ENCODE measurements at places on chromosomes 2 and 18.

DNA sequence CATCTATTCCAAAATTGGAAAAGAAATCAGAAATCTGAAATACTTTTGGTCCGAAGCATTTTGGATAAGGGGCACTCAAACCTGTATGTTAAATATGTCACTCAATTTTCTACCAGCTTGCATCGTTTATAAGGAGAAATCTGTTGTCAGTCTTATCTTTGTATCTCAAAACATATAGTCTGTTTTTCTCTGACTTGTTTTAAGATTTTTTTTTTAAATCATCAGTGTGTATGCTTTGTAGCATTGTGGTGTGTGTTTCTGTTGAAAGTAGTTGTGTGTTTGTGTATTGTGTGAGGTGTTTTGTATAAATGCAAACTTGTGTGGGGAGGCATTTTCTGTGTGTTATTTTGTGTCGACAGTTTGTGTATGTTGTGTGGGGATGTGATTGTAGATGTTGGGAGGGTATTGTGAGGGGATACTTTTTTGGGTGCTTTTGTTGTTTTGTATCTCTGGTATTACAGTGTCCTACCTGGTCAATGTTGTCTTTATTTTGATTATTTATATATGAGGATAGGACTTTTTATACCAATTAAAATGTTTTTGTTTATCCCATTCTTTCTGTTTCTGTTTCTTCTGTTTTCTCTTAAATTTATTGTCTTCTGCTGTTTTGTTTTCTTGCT lies 30.9 kb downstream of the SMCHD1 start:
- no peak for DNase-seq

- DNase-seq: no peak
Observed at GRCh38 chr2:224219781-224220180, 180.7 kb upstream of the SERPINE2 start.

DNA sequence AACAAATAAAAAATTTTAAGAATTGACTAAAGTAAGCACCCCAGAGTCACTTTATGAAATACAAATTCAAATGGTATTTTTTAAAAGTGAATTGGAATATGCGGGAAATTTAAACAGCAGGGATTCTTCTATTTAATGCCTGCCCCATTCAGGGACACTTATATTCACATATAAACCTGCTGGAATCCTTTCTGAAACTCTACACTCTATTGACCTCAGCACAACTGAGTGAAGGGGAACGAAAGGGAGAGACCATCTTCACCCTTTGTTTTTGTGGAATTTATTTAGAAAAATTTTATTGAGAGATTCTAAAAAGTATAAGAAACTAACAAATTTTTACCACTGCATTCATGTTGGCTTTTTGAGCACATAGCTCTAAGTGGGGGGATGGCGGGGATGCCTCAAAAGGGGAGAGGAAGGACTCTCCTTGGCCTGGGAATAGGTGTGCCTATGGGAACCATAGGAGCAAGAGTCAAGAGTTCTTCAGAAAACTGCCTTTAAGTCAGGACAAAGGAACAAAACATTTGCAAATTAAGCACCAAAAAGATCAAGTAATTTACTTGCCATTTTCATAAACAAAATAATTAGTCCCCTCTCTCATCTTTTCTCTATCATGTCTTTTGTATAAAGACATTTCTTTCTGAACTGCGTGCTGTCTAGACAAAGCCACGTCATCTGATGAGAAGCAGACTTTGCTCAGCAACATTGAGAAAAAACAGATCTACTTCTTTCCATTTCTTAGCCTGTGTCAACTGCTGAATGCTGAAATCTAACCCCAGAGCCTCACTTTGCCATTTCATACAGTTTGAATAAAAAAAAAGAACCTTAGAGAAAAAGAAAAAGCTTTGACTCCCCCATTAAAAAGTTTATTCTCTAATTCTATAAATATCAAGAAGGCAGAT lies 21.6 kb upstream of the FLACC1 start:
- DNase-seq: no peak

DNA sequence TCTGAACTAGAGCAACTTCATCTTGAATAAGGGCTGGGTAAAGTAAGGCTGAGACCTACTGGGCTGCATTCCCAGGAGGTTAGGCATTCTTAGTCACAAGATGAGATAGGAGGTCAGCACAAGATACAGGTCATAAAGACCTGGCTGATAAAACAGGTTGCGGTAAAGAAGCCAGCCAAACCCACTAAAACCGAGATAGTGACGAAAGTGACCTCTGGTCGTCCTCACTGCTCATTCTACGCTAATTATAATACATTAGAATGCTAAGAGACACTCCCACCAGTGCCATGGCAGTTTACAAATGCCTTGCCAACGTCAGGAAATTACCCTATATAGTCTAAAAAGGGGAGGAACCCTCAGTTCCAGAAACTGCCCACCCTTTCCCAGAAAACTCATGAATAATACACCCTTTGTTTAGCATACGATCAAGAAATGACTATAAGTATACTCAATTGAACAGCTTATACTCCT lies 109.1 kb downstream of the FIGN start:
- no peak for DNase-seq

- DNase-seq: no peak
Observed at GRCh38 chr2:218821605-218822211, 9.9 kb downstream of the PRKAG3 start.

DNA sequence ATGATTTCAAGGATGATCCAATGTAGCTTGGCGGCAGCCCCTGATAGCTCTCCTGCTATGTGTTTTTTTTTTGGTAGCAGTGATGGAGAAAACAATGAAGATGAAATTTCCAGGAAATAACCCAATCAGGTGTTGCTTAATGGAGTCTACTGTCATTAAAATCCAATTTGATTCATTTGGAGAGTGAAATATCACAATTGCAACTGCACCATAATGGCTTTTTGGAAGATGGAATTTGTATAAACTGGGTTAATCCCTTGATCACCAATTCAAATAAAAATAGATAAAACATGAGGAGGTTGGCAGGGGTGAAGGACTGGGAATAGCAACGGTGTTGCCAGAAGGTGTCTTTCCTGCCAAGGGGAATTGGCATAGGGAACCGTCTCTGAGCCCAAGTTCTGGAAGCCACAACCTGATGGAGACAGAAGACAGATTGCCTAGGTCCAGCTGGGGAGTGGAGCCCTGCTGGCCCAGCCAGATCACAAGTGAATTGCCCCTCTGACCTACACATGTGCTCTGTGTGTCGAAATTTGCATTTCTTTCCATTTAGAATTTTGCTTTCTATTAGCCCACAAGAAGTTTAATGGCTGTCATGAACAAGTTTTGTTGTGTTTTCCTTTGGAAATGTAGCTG lies 170.3 kb upstream of the SPRED2 start:
- DNase-seq: no peak

DNA sequence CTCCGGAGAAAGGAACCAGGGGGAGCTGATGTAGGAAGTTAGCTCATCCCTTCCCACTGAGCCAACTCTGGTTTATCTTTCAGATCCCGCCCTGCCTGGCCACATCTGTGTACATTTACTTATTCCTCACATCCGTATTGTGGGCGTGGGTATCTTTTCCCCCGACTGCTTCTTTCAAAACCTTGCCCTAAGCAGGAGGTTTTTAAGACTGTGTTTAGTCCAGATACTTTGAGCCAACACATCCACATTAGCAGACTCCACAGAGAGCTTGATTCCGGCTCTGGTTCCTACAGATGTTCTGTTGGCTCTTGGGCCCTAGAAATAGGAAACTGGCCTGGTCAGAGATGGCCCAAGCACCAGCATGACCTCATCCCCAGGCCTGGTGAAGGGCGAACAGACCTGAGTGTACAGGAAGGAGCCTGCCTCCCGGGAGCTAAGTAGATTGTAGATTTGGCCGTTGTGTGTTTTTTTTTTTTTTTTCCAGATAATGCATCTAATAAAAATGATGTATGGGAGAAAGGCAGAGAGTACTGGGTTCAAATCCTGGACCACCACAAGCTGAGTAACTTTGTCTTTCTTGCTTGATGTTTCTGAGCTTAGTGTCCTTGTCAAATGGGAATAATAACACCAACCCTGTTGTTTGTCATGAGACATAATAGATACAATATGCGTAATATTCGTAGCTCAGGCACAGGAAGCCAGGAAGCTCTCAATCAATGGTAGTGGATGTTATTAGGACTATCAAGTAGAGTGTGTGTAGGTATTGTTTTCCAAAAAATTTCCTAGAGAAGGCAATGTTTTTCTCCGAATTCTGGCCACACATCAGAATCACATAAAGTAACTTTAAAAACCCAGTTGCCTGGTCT lies 92.3 kb downstream of the PRKCE start:
- no peak for DNase-seq

Measured in stimulated activated CD8-positive, alpha-beta memory T cell treated with anti-CD3 and anti-CD28 coated beads, Interleukin-7, amount 100 ng/mL, for 24 hours (primary cell).